ENCODE measurements at places on chromosomes 7 and 10.

DNA sequence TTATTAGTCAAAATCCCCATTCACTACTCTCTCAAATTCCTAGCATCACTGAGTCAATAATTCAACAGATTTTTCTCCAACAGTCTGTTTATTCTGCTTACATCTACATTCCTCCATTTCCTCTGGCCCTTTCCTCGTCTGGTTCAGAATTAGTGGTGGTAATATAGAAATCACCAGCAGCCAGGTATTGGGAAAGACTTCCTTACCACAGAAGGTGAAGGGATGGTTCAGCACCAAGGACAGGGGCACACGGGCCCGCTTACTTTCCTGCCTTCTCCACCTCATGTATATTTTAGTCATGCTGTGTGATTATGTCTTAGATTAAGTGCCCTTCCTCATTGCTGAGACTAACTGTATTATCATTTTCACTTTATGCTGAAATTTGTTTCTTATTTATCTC, 70.4 kb upstream of the APBB1IP start:
- no peak for DNase-seq

DNA sequence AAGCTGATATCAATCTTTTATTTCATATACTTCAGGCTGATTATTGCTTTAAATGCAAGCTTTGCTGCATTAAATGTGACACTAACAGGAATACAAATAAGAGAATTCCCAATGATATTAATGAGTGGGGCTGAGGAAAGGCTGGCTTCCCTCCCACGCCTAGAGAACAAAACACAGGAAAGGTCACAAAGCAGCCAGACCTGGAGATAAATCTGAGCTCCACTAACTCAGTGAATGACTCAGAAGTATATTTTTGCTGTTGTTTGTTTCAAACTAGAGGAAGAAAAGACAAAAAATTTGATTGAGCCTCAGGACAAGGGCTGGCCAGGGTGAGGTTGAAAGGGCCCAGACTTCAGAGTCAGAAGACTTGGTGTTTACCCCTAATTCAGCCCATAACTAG, 88.1 kb downstream of the XPNPEP1 start:
- DNase-seq = no peak

DNA sequence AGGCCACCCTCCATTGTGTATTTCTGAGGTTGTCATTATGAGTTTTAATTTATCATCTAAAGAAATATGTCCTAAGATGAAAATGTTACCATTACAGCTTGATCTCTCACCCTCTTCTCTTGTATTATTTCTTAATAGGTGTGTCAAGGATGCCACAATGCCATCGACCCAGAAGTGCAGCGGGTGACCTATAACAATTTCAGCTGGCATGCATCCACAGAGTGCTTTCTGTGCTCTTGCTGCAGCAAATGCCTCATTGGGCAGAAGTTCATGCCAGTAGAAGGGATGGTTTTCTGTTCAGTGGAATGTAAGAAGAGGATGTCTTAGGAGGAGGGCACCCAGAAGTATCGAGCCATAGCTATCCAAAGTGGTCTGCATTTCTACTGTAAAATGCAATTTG, 46.8 kb downstream of the TES start:
- DNase-seq = no peak

DNA sequence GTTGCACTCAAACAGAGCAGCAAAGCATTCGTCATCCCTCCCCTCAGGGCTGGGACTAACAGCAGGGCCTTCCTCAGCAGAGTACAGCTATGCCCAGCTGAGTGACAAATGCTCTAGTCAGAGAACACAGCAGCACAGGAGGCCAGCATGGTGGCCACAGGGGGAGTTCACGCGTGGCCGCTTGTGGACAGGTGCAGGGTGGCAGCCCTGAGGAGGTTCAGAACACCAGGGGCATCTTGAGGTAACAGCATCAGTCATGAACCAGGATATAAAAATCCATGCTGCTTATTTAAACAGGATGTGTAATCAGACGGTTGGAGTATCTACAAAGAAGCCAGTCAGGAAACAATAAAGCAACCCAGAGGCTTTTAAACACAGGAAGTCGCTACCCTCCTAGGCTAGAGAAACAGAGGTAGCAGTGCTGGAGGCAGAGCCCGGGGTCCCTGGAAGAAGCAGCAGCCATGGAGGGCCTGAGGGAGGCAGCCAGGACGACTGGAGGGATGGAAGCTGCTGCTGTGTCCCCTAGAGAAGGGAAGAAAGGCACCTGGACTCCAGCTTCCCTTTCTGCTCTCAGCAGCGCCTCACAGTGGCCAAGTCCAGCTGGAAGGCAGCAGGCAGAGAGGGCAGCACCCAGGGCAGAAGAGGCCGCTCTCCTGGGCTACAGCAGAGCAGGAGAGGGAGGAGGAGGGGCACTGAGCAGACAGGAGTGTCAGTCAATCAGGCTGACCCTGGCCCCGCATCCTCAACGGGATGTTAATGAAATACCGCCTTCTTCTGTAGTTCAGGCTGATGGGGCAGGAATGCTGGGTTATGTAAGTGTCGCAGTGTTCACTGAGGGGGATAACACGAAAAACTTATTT, 70.8 kb upstream of the UCN3 start:
- DNase-seq = peak; percentile 50

DNA sequence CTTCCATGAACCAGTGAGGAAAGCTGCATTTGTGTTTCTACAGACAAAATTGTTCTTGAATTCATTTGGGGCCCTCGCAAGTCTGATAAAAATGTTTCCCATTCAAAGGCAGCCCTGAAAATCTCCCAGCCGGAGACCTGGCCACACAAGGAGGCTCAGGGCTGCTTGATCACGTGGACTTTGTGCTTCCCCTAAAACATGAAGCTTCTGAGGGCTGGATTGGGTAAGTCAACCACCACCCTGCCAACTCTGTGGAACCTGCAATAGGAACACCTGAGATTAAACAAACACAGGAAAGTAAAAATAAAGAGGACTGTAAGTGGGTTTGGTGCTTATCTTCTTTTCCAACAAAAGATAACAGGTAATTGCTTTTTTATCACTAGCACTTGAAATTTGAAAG, 133.8 kb downstream of the C10orf90 start:
- no peak for DNase-seq

DNA sequence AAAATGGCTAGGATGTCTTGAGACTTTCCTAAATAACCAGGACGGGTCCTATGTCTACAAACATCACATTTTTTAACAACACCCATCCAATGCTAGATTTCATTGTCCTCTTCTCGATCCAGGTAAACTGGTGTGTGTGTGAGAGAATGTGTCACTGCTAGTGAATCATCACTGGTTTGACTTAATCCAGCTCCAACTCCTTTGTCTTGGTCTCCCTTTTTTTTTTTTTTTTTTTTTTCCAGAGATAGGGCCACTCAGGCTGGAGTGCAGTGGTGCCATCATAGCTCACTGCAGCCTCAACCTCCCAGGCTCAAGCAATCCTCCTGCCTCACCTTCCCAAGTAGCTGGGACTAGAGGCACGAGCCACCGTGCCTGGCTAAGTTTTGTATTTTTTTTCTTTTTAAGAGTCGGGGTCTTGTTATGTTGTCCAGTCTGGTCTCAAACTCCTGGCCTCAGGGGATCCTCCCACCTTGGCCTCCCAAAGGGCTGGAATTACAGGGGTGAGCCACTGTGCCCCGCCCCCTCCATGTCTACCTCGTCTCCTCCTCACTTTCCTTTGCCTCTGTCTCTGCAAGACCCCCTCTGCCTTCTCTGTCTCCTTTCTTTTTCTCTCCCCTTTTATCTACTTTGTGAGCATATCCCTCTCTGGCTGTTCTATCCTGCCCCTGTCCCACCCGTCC, 2.2 kb upstream of the UFSP1 start:
- DNase-seq = no peak

GRCh38 chr7:66696774-66697191, 43.8 kb upstream of the RABGEF1 start:
- no peak for DNase-seq

GRCh38 chr7:129855234-129855673, 97.5 kb downstream of the UBE2H start:
- DNase-seq = no peak

DNA sequence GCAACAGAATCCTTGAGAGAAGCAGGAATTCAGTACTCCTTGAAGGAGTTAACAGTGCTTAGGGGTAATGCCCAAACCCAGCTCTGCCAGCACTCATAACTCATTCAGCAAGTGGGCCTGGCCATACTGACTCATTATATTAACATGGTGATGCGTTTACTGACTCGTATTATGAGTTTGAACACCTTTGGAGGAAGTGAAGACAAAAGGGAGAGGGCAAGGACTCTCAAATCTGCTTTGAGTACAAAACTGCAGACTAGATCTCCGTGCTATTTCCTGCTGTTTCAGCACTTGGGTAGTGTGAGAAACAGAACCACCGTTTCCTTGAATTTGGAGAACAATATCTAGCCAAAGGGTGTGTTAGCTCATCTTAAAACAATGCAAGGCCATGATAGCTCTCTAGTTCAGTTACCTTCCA, 30.8 kb downstream of the SLC16A9 start:
- no peak for DNase-seq

- no peak for DNase-seq
These were observed 215.4 kb upstream of the LRGUK start for GRCh38 chr7:133911724-133912123.

DNA sequence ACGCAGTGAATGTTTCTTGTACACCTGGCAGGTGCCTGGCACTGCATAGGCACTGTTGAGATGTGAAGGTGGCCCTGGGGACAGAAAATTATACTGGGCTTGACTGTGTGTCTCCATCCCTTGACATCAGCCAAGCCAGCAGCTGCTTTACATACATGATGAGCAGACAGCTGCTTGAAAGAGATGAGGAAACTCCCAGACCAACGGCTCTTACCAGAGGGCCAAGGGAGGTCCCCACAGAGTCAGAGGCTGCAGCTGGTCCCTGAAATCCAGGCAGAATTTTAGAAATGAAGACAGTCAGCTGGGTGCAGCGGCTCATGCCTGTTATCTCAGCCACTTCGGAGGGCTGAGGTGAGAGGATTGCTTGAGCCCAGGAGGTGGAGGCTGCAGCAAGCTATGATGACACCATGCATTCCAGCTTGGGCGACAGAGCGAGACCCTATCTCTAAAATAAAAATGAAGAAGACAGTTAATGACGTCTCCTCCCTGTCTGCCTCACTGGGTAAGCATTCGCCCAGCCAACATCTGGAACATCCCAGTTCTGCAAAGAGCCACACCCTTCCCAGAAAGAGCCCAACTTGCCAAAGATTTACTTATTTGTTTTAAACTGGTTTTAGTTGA, 17.6 kb downstream of the LIMK1 start:
- DNase-seq = no peak

GRCh38 chr7:149735779-149736477, 37.5 kb downstream of the ZNF467 start:
- DNase-seq = no peak

- no peak for DNase-seq
These were observed 128.9 kb upstream of the NANOS1 start for GRCh38 chr10:118900617-118901016.

GRCh38 chr7:1470901-1471300, 11.6 kb upstream of the MICALL2 start:
- DNase-seq = no peak

DNA sequence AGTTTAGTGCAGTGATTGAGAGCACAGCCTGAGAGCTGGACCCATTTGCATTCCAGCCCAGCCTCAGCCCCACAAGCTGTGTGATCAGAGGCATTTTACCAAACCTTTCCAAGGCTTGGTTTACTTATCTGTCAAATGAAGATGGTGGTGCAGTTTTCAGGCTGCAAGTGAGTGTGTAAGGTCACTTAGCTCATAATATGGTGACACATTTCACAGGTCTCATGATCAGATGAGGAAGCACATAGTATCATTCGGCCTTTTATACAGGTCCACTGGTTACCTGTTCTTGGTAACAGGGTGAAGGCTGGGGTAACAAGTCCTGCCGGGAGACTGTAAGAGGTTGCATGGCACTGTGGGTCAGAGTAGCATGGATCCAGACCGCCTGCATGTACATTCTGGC, 371.7 kb downstream of the LRMDA start:
- no peak for DNase-seq

DNA sequence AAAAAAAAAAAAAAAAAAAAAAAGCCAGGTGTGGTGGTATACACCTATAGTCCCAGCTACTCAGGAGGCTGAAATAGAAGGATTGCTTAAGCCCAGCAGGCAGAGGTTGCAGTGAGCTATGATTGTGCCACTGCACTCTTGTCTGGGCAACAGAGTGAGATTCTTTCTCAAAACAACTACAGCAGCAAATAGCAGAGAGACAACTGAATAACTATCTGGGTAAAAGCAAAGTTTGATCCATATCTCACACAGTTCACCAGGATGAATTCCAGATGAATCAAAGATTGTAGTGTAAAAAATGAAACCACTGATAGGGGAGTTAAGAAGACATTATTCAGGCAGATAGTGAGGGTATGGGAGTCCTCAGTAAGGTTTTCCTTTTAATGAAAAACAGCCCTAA, 11.4 kb upstream of the NUB1 start:
- no peak for DNase-seq

DNA sequence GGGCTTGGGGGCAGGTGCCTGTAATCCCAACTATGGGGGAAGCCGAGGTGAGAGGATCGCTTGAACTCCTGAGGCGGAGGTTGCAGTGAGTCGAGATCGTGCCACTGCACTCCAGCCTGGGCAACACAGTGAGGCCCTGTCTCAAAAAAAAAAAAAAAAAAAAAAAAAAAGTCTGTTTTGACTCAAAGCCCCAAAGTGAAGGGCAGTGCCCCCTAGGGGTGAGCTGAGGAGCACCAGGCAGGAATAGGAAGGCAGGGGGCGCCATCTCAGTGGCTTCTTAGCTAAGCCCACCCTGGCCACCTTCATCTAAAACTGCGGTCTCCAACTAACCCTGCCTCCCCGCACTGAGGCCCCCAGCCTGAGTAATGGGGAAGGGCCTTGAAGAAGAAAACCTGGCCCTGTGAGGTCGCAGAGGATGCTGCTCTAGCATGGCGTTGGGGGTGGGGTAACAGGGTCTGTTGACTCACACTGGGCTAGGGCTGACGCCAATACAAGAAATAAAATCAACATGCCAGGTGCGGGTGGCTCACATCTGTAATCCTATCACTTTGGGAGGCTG, 9.8 kb downstream of the PODXL start:
- DNase-seq = no peak

- DNase-seq = no peak
These were observed 115.0 kb downstream of the CHCHD3 start for GRCh38 chr7:132966754-132967469.

- no peak for DNase-seq
These were observed 4.3 kb downstream of the ANKRD1 start for GRCh38 chr10:90916392-90917237.

GRCh38 chr10:34254596-34254995, 560.5 kb downstream of the PARD3 start:
- DNase-seq = no peak

GRCh38 chr7:134533288-134533771, 6.0 kb downstream of the AKR1B10 start:
- no peak for DNase-seq

GRCh38 chr10:10346390-10347150, 671.1 kb upstream of the CELF2 start:
- DNase-seq = no peak

DNA sequence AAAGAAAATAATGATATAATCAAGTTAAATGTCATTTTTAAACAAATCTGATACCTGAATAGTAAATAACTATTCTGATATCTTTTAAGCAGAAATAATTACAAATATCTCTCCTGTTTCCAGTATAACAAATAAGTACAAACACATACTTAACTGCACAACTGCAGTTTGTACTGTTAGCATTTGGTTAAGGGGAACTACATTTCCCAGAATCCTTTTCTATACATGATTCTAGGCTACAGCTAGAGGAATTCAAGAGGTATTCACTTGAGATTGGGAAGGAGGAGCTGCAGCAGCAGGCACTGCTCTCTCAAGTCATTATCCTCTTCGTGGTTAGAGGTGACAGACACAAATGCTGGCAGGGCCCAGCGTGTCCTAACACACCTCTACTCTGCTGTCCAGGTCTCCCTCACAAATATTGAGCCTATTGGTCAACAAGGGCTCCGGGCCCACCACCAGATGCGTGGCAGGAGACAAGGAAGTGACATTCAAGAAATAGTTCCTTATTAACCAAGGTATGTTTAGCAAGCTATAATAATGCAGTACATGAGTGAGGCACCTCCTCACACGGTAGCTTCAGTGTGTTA, 255.1 kb upstream of the MKLN1 start:
- no peak for DNase-seq

Data from activated CD8-positive, alpha-beta memory T cell treated with anti-CD3 and anti-CD28 coated beads for 1 hour (primary cell).